ENCODE measurements at places on chromosomes 16 and 17.

GRCh38 chr17:79942011-79942405, 93.7 kb downstream of the TBC1D16 start:
- DNase-seq = no peak

DNA sequence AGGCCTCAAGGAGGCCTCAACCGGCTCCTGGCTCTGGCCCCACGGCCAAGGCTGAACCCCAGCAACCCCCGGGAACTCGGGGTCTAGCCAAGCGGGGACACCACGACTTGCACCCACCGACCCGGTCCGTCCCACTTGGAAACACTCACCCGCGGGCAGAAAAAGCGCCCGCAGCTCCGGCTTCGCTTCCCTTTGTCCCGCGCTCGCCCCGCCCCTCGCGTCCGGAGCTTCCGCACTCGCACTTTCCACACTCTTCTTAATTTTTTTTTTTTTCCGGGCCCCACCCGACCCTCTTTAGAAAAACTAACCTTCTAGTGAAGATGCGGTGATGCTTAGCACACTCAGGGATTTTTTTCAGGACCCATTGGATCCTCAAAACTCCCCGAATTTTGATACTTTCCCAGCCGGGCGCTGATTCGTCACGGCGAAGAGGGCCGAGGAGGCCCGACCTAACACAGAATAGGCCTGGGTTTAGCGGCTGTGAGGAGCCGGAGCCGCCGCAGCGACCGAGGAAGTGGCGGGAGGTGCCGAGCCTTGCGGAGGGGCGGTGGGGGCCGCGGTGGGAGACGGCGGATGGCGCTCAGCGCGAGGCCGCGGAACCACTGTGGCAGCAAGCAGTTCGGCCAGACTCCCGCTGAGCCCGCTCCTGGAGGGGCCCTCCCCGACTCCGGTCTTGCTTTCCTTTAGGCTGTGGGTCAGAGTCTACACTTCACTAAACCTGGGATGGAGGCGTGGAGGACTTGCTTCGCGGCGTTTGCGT, at the start of gene SMARCE1:
Gene SMARCE1, minus strand, starts transcription at position 195 of the 760 bp plus-strand sequence. CDS start 2,016 bp downstream, outside the sequence.
- peak; percentile 86 for DNase-seq

GRCh38 chr16:5069048-5069447, 2.6 kb upstream of the ALG1 start:
- DNase-seq = no peak

DNA sequence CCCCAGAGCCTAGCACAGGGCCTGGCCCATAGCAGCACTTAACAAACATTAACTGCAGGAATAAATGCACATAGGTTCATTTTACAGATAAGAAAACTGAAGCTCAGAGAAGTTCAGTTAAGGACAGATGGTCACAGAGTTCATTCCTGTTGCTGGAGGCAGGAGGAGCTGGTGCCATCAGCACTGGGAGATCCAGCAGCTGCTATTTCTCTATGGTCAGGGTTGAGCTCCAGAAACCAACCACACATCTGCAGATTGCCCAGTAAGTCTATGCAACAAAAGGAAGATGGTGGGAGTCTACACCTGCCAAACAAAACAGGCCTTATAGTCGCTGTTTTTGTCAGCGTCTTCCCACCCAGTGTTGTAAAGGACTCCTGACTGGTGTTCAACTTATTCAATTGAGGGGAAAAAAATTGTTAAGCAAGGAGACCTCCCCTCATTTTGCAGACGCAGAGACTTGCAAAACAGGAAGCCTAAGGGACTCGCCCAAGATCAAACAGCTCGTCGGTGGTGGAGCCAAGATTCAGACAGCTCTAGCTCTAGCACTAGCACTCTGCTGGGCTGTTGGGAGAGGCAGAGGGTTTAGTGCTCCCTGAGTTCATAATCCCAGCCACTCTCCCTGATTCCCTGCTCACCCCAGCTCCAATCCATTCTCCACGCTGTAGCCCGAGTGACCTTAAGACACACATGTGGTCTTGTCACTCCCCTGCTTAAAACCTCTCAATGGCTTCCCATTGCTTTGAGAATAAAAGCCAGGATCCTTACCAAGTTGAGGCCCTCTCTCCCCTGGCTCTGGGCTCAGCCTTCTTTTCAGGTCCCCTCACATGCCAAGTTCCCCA, 9.0 kb downstream of the NOG start:
- DNase-seq = no peak

GRCh38 chr17:15266325-15267125, 1.4 kb upstream of the PMP22 start:
- no peak for DNase-seq

- DNase-seq = no peak
Measured at GRCh38 chr17:45088741-45089140, 27.6 kb downstream of the NMT1 start.

GRCh38 chr17:7893187-7893880, 4.7 kb downstream of the CHD3 start:
- no peak for DNase-seq

- no peak for DNase-seq
Measured at GRCh38 chr17:65459677-65460347, 101.6 kb downstream of the AXIN2 start.

DNA sequence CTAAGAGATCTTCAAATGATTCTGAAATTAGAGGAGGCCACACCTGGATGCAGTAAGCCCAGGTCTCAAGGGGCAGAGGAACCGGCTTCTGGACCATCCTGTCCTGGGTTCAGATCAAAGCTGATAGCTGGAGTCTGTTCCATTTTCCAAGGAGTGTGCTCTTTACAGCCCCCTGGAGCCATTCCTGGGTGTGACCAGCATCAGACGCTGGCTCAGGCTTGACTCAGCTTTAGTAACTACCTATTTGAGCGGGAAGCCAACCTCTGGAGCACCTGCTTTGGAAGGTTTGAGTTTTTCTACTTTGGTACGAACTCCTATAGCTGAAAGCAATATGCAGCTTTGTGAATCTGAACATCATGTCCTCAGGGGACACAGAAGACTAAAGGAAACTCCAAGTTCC, 12.9 kb upstream of the BBS2 start:
- DNase-seq = no peak

GRCh38 chr17:31581491-31581890, 190.0 kb downstream of the RAB11FIP4 start:
- DNase-seq = no peak

DNA sequence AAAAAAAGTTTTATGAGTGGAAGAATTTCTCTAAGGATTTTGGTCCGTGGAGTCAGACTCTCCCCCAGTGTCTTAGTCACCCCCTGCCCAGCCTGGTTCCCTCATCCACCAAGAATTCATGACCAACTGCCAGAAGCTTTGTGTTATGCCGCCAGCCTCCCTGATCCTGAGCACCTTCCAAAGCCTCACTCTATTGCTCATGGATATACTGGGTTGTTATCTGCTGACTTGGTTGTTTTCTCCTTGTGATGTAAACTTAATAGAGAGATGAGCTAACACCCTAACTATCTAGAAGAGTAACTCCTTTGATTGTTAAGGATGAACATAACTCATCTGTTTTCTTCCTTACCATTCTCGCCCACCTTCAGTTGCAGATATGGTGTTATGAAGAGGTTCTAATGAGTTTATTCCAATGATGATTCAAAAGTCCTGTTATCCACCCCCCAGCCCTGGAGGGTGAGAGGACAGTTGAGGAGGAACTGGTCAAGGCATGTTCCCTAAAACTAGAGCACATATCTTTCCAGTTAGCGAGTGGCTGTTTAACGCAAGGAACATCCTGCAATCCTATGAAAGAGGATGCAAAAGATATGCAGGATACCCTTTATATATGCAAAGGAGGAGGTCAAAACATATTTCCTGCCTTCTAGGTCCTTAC, 1.5 kb upstream of the PSMD3 start:
- no peak for DNase-seq

DNA sequence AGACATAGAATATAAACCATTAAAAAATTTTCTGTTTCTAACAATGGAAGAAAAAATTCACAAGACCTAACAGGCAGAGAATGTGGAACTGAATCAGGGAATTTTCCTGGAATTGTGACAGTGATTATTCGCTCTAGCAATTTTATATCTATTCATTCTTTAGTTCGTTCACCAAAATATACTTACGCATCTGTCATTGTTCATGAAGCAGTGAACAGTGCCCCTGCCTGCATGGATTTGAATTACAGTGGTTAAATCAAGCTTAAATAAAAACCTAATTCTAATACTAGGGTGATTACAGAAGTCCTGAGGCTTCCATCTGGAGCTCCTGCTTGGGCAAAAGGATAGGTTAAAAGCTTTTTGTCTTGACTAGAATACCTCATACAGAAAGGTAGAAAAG, 48.6 kb downstream of the ABCA8 start:
- DNase-seq = no peak

- DNase-seq = no peak
Measured at GRCh38 chr17:38591759-38592241, 14.0 kb downstream of the SRCIN1 start.

GRCh38 chr17:83180996-83181481, 101.6 kb downstream of the METRNL start:
- no peak for DNase-seq

DNA sequence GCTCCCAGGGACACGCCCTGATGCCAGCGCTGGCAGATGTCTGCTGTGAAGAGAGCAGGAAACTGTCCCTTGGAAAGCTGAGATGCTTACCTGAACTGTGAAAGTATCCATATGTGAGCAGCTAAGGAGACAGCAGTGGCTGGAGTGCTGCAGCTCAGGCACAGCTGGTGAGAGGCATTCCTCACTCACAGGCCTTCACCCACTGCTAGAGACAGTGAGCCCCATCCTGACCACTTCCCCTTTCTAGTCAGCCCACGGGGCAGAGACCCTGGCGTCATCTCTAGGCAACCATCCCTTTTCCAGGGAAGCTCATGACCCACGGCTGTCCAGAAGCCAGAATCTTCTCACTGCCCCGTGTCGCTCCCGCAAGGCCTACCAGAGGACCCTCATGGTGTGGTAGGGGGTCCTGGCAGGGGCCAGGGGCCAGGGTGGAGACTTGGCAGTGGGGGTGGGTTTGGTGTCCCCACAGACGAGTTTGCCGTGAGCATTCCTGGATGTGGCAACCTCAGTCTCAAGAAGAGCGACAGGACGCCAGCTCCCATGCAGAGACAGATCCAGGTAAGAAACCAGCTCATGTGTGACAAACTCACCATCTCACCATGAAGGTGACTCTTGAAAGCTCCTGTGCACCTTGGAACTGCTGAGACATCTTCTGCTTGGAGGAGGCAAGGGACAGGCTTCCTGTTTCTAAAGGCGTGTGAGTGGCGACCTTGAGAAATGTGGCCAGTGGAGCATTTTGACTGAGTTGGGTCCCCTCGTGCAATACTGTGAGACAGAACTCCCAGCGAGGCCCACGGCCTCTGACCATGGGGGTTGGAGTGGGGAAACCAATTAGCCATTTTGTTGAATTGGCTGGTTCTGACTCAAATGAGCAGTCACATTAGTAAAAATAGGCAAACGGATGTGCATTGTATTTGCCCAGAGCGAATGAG, at the start of gene SCIMP:
Gene SCIMP, minus strand, starts transcription at position 216 of the 932 bp plus-strand sequence. Its CDS starts 105 bp downstream, at position 111.
- DNase-seq = no peak

DNA sequence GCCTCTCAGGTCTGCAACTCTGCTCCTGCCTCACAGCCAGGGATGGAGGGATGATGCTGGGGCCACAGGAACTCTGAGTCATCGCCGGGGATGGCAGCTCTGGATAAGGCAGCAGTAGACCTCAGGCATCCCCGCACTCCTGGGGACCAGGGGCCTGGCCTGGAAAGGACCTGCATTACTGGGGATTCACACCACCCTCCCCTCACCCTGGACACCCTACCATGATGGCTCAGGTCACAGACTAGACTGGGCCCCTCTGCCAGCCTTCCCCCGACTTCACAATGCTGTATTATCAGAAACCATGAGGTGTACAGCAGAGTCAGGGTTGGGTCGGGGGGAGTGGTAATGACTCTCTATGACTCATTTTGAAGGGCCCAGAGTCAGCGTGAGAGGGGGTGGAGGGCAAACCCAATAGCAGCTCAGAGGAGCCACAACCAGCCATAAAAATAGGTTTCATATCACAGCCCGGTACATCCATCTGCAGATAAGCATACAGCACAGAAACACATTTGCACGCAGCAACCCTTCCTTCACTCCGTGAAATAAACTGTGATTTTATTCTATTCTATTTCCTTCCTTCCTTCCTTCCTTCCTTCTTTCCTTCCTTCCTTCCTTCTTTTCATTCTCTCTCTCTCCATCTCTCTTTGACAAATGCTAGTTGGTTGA, 28.8 kb downstream of the DYNLRB2 start:
- no peak for DNase-seq

GRCh38 chr16:72129976-72130656, 36.5 kb downstream of the DHX38 start:
- no peak for DNase-seq

DNA sequence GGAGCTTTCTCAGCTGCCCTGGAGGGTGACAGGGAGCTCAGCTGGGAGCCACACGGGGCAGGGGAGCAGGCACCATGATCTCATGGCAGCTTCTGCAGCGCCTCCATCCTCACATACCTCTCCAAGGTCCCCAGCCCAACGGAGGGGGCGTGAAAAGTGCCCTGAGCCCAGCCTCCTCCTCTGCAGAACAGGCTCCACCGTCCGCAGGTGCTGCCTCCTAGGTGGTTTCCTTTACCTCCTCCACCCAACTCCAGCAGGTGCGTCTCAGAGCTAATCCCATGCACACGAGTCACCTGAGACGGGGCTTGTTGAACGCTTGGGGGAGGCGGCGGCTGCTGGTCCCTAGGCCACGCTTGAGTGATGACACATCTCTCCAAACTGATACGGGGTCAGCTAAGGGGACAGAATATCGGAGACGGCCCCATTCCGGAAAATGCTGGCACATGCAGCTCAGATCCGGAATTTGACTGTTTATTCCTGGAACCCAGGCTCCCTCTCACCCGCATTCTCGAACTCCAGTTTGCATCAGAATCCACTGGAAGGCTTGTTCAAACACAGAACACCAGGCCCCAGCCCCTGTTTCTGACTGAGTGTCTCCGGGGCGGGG, 387 bp upstream of the SLC38A8 start:
- peak; percentile 66 for DNase-seq

DNA sequence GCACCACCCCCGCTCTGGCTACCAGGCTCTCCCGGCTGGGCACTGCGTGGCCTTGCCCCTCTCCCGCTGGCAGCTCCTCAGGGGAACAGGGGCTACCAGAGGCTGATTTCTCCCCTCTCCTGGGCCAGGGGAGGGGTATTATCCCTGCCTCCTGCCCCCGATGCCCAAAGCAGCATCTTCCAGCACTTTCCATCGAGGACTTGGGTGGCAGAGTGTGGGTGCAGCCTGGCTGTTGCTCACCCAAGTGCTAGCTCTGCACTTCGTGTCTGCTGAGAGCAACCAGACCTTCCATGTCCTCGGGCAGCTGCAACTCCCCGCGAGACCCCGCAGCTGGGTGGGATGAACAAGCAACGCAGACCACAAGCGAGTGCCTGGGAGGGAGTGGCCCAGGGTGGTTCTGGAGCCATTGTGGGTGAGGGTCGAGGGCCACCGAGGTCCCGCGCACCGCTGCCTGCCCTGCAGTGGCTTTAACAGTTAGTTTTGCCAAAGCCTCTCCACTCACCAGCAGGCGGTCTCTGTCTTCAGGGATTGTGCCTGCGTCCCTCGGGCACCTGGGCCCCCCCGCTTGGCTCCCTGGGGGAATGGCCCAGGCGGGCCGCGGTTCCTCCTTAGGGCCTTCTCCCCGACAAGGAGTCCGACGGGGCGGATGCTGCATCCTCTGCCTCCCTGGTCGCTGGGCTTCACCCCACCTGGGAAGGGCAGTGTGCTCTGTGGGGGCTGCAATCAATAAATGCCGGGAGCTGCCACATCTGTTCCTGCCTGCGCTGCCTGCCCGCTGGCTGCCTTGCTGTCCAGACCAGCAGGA, 8.4 kb downstream of the SLC25A10 start:
- DNase-seq = no peak

Measured in NCI-H1436 (cell line).